ENCODE measurements at places on chromosomes 4 and X.
A peak's percentile ranks its signal among the peaks of the same experiment; 100 is the strongest.

DNA sequence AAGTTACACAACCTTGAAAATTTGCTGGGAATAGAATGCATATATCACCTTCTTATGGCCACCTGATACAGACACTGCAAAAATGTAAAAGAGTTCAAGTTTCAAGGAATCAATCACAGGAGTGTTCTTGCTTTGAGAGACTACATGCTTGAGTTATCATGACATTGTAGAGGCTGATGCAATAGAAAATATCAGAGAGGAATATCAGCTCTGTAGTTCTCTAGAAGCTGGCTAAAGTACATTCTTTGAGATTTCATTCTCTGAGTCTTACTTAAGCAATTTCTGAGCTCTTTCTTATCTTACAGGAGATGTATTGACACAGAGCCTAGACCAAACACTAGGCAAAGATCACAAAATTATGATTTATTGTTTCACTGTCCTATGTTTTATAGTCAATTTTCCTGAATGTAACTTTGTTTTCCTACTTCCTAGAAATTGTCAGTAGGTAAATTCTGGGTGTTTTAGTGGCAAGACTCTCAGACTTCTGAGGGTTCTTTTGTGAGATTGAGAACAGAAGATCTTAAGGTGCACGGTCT is 152.1 kb upstream of the HPGD start:
- no peak for DNase-seq

- DNase-seq: no peak
These were observed 82.4 kb downstream of the MTNR1A start for GRCh38 chr4:186472948-186473347.

- no peak for DNase-seq
These were observed 407.9 kb downstream of the TECRL start for GRCh38 chr4:64001229-64001898.

DNA sequence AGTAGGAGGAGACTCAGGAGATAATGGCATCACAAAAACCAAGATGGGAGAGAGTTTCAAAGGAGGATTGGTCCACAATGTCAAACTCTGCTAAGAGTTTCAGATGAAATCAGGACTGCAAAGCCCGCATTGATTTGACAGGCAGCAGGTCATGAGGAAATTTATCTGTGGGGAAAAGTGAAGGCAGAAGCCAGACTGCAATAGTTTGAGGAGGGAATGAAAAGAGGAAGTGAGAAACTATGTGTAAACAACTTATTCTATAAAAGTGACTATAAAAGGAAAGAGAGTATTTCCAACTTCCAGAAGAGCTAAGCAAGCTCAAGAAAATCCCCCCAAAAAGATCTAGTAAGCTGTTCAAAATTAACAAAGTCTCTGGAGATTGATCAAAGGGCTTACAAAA is 66.3 kb upstream of the DGKK start:
- no peak for DNase-seq

- peak; percentile 60 for DNase-seq
These were observed 12.7 kb downstream of the TKTL1 start for GRCh38 chrX:154308108-154308946.

DNA sequence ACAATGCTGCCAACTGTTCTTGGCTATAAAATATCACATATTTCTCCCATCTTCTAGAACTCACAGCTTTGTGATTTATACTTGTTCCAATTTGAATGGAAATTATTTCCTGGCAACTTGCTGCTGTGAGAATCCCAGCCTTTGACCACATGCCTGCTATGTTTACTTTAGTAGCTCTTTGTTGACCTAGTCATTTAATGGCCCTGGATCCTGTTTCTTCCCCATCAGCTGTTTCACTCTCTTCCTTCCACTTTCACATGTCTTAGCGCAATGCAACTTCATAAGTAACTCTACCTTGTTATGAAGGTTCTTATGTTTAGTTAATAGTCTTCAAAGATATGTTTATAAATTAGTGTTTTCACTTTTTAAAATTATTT is 1973.6 kb upstream of the AGA start:
- DNase-seq: no peak

DNA sequence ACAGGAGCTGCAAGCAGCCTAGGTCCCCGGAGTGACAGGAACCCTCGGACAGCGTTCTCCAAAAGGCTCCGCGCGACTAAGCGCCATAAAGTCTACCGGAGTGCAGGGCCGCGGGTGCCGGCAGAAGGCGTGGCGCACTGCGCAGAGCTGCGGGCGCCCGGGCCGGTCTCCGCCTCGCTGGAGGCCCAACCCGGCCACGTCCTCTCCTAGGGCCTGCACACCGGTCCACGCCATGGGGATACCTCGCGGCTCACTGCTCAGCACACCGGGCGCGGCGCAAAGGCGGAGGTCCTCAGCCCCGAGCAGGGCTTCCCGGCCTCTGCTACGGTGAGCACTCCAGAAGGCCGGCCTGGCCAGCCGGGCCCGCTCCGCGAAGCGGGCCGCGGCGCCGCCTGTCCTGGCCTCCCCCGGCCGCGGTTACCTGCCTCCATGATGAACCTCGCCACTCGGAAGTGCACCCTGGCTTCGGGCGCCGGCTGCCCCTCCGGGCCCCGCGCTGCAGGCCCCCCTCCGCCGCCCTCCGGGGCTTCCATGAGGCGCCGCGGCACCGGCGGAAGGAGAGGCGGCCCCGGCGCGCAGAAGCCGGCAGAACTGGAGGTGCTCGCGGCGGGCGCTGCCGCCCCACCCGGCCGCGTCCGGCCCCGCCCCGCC is at the start of gene CCNQ:
Gene CCNQ (minus strand): TSS at position 599 of the 651 bp plus-strand sequence. CDS start 66 bp downstream, at position 533.
- peak; percentile 14 for DNase-seq

GRCh38 chr4:10089346-10089745 is 27.3 kb downstream of the WDR1 start:
- no peak for DNase-seq

DNA sequence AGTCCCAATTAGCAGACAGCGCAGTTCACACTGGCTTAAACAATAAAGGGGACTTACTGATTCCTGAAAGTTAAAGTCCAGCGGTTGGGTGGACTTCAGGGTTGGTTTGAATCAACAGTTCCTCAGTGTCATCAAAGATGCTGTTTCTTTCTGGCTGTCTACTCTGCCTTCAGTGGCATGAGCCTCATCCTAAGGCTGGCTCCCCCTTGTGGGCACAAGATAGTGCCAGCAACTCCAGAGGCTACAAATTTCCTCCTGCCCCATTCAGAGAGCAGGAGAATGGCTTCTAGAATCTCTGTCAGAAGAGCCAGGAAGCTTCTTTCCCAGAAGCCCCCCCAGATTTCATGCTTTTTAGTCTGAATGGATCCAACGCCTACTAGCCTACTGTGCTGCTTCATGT is 82.4 kb upstream of the MTM1 start:
- peak; percentile 67 for DNase-seq

GRCh38 chr4:128915544-128915943 is 106.0 kb downstream of the JADE1 start:
- no peak for DNase-seq

Measured in hematopoietic multipotent progenitor cell (in vitro differentiated cells).